Activated naive CD8-positive, alpha-beta T cell treated with anti-CD3 and anti-CD28 coated beads for 36 hours (primary cell): ENCODE measurements at places on chromosomes 5 and 9. TPM values are rescaled to one million over a fixed set of nuclear protein-coding genes. Genes with fewer than 3 reads are reported as not detected.

DNA sequence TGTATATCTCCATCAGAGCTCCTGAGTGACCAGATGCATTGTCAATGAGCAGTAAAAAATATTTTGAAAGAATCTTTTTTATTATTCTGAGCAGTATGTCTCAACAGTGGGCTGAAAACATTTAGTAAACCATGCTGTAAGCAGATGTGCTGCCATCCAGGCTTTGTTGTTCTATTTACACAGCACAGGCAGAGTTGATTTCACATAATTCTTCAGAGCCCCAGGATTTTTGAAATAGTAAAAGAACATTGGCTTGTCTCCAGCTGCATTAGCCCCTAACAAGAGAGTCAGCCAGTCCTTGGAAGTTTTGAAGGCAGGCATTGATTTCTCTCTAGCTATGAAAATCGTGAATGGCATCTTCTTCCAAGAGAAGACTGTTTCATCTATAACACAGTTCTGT is 25.2 kb upstream of the ENTREP1 start:
- no peak for DNase-seq

Gene SLC6A7
- total RNA-seq, result not detected

Gene GDNF
- not detected for total RNA-seq

Gene ADGRD2
- total RNA-seq, result not detected

Gene GABRA6
- not detected for total RNA-seq

- DNase-seq, result no peak
These were observed 63.9 kb upstream of the SYK start for GRCh38 chr9:90737742-90738141.
